Mesenchymal stem cell (in vitro differentiated cells and primary cell): ENCODE measurements at places on chromosomes 5 and 9.

- no peak for DNase-seq
- H3K4me1 ChIP-seq, result no peaks in the 10 kb centered on the region
- no peaks in the 10 kb centered on the region for H3K36me3 ChIP-seq
These were observed 225.8 kb downstream of the NSG2 start for GRCh38 chr5:174271316-174271715.

GRCh38 chr9:82538634-82539033 is 524.3 kb downstream of the RASEF start:
- H3K4me1 ChIP-seq, result no peaks in the 10 kb centered on the region
- DNase-seq, result peak; percentile 28
- H3K27ac ChIP-seq, result no peak overlapping the region
- H3K27me3 ChIP-seq, result no peaks in the 10 kb centered on the region
- no peak overlapping the region for H3K4me3 ChIP-seq

DNA sequence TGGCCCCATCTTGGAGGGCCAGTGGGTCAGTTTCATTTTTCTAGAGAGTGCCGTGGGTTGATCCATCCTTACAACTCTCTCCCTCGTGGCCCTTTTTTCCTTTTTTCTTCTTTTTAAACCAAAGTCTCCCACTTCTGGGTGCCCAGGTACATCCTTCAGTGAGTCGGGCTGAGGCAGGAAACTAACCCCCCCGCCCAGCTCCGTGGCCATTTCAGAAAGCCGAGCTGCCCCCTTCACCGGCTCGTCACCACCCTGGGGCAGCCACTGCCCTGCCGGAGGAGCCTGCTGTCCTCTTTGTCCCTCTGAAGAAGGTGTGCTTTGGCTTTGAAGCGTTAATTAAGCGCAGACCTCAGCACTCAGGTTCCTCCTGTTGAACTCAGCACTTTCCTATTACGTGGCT is 5.2 kb downstream of the CFAP77 start:
- no peak overlapping the region for H3K27ac ChIP-seq
- no peaks in the 10 kb centered on the region for H3K36me3 ChIP-seq
- peaks cover 9% of the 10 kb centered on the region for H3K4me1 ChIP-seq
- peaks cover 85% of the 10 kb centered on the region for H3K27me3 ChIP-seq
- H3K4me3 ChIP-seq, result no peak overlapping the region
- DNase-seq, result no peak

GRCh38 chr5:116763987-116764866 is 189.6 kb upstream of the SEMA6A start:
- H3K36me3 ChIP-seq, result no peaks in the 10 kb centered on the region
- H3K27ac ChIP-seq, result no peak overlapping the region
- peaks cover 6% of the 10 kb centered on the region for H3K4me1 ChIP-seq
- H3K4me3 ChIP-seq, result no peak overlapping the region
- DNase-seq, result peak; percentile 16
